ENCODE measurements at places on chromosomes 1 and 21.

- H3K27me3 ChIP-seq = no peaks in the 10 kb centered on the region
- DNase-seq = no peak
- no peaks in the 10 kb centered on the region for H3K4me1 ChIP-seq
- H3K4me3 ChIP-seq = no peak overlapping the region
- no peak overlapping the region for H3K27ac ChIP-seq
Observed at GRCh38 chr1:197021716-197022115, 44.4 kb downstream of the CFHR5 start.

GRCh38 chr1:62126579-62127290 is 67.9 kb upstream of the L1TD1 start:
- no peak overlapping the region for H3K27ac ChIP-seq
- H3K27me3 ChIP-seq = no peaks in the 10 kb centered on the region
- no peaks in the 10 kb centered on the region for H3K4me1 ChIP-seq

DNA sequence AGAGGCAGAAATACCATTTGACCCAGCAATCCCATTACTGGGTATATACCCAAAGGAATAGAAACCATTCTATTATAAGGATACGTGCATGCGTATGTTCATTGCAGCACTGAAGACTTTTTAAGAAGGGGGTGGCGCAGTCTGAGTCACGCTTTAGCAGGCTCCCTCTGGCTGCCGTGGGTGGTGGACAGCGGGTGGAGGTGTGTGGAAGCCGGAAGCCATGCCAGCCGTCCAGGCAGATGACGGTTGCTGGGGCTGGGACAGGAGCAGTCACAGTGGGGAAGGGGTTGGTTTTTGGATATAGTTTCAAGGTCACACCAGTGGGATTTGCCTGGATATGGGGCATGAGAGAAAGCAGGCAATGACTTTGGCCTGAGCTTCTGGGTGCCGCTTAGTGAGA is 270.5 kb downstream of the GRIK3 start:
- H3K4me1 ChIP-seq = no peaks in the 10 kb centered on the region
- no peaks in the 10 kb centered on the region for H3K36me3 ChIP-seq
- H3K27ac ChIP-seq = no peak overlapping the region
- no peaks in the 10 kb centered on the region for H3K27me3 ChIP-seq
- no peak for DNase-seq

DNA sequence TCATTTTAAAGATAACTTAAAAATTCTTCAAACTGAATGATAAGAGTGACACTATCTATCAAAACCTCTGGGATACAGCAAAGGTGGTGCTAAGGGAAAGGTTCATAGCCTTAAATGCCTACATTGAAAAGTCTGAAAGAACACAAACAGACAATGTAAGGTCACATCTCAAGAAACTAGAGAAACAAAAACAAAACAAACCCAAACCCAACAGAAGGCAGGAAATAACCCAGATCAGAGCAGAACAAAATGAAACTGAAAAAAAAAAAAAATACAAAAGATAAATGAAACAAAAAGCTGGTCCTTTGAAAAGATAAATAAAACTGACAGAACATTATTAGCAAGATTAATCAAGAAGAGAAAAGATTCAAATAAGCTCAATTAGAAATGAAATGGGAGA is 6.8 kb downstream of the ODF2L start:
- H3K4me3 ChIP-seq = no peak overlapping the region
- no peaks in the 10 kb centered on the region for H3K27me3 ChIP-seq
- no peak for DNase-seq
- H3K27ac ChIP-seq = no peak overlapping the region

- H3K36me3 ChIP-seq = no peaks in the 10 kb centered on the region
- no peaks in the 10 kb centered on the region for H3K27me3 ChIP-seq
- no peak overlapping the region for H3K4me3 ChIP-seq
- DNase-seq = no peak
Observed at GRCh38 chr1:9844756-9845155, 21.0 kb upstream of the CLSTN1 start.

- H3K36me3 ChIP-seq = no peaks in the 10 kb centered on the region
- no peak overlapping the region for H3K27ac ChIP-seq
- H3K4me3 ChIP-seq = no peak overlapping the region
- DNase-seq = no peak
- H3K27me3 ChIP-seq = no peaks in the 10 kb centered on the region
Observed at GRCh38 chr1:217861658-217862057, 230.5 kb downstream of the SPATA17 start.

- no peaks in the 10 kb centered on the region for H3K4me1 ChIP-seq
- no peaks in the 10 kb centered on the region for H3K27me3 ChIP-seq
- DNase-seq = no peak
- no peaks in the 10 kb centered on the region for H3K36me3 ChIP-seq
- H3K27ac ChIP-seq = no peak overlapping the region
- H3K4me3 ChIP-seq = no peak overlapping the region
Observed at GRCh38 chr1:206905295-206906164, 8.3 kb downstream of the IL24 start.

DNA sequence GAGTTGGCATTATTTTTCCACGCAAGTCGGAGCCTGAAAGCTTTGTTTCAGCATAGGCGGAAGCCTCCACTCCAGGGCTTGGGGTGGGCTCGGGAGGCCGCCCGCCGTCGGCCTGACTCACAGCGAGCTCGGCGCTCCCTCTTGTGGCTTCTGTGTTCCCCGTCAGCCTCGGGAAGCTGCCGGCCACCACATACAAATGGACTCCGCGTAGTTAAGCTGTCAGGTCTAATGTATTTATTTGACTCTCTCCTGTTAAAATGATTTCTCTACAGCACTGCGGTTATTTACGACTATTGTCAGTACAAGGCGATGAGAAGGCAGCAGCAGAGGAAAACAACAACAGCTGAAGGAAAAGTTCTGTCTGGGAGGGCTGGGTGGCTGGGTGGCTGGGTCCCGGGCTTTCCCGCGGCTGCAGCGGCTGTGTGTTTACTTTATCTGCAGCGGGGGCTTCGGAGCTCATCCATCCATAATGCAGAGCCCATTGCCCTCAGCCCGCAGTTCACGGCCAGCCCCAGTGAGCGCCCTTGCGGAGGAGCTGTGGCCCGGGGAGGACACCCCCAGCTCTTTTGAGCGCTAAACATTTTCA is 375.7 kb upstream of the CAMK1G start:
- no peaks in the 10 kb centered on the region for H3K27me3 ChIP-seq
- H3K36me3 ChIP-seq = no peaks in the 10 kb centered on the region
- no peak overlapping the region for H3K27ac ChIP-seq
- H3K4me3 ChIP-seq = no peak overlapping the region
- peaks cover 3% of the 10 kb centered on the region for H3K4me1 ChIP-seq

- no peaks in the 10 kb centered on the region for H3K4me1 ChIP-seq
- no peaks in the 10 kb centered on the region for H3K36me3 ChIP-seq
- H3K4me3 ChIP-seq = no peak overlapping the region
- no peaks in the 10 kb centered on the region for H3K27me3 ChIP-seq
Observed at GRCh38 chr1:234950598-234950997, 178.0 kb downstream of the TOMM20 start.

DNA sequence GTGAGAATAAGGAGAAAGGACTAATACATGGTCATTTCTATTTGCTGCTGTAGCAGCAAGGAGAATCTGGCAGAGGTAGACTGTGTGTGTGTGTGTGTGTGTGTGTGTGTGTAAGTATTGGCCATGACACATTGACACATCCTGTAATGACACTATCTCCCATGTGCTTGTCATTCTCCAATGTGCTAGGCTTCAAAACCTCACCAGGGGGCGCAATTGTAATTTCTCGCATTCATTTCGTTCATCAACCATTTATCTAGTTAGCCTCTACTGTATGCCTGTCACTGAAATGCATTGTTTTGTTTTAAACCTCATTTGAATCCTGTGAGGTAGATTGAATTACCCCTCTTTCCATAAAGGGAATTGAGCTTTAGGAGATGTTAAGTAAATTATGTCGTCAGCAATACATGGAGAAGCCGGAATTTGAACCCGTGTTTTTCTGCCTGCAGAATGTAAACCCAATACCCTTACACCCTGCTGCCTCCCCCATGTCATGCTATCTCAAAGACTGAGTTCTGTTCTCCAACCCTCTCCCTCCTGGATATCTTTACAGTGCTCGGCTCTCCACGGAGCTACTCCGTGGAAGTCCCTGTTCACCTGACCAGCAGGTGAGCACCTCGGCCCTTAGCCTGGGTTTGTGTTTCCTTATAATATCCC is 100.8 kb downstream of the UCK2 start:
- H3K27ac ChIP-seq = no peak overlapping the region
- H3K4me3 ChIP-seq = no peak overlapping the region
- H3K4me1 ChIP-seq = no peaks in the 10 kb centered on the region
- no peaks in the 10 kb centered on the region for H3K36me3 ChIP-seq

DNA sequence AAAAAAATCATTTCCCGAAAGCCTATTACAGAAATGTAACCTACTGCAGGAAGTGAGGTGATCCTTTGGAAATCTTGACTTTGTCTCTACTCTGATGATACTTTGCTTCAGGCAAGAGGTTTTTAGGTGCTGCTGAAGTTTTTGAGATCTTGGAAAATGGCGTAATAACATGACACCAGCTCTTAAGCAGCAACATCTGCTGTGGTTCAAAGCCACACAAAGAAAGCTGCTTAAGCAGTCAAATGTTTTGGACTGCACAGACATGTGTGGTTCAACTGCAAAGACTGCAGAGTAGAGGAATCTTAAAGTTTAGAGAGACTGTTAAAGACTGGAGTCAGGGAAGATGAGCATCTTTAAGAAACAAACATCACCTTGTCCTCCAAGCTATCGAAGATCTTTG is 139.0 kb downstream of the RASAL2 start:
- H3K4me3 ChIP-seq = no peak overlapping the region
- no peaks in the 10 kb centered on the region for H3K27me3 ChIP-seq
- no peak overlapping the region for H3K27ac ChIP-seq
- no peaks in the 10 kb centered on the region for H3K4me1 ChIP-seq
- H3K36me3 ChIP-seq = no peaks in the 10 kb centered on the region

DNA sequence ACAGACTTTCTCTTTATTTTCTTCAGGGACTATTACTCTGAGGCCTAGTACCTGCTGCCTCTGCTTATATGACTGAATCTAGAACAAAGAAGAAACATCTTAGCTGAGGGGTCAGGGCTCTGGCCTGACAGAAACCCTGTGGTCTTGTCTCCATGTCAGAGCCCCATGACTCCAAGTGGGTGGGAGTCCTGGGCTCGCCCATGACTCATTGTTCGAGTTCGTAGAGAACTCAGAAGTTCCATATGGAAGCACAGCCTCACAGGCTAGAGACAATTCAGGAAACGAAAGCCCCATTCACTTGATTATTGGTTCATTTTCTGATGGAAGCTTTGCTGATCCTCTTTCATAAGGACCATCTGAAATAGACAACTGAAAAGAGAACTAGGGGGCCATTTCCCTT is 73.2 kb downstream of the CD58 start:
- H3K4me3 ChIP-seq = no peak overlapping the region
- no peak overlapping the region for H3K27ac ChIP-seq

DNA sequence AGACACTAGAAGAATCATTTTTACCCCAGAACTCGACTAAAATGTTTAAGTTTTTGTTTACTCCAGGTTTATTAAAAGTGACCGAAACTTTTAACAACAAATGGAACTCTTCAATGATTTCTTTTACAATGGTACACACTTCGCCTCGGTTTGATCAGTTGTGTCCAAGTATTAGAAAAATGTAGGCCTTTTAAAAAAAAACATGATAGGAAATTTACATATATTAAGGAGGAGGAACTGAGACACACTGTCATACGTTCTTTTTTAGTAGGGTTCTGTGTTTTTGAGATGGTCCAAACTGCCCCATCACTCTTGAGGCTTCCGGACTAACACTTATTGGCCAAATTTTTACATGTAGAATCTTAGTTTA is 1.3 kb downstream of the PRDM2 start:
- no peak for DNase-seq
- peak overlapping the region; percentile 72 for H3K4me3 ChIP-seq
- peak overlapping the region; percentile 94 for H3K27ac ChIP-seq
- peaks cover 2% of the 10 kb centered on the region for H3K4me1 ChIP-seq
- no peaks in the 10 kb centered on the region for H3K36me3 ChIP-seq

- no peak overlapping the region for H3K4me3 ChIP-seq
- DNase-seq = no peak
- H3K27me3 ChIP-seq = no peaks in the 10 kb centered on the region
Observed at GRCh38 chr1:30527511-30528140, 195.8 kb downstream of the MATN1 start.

DNA sequence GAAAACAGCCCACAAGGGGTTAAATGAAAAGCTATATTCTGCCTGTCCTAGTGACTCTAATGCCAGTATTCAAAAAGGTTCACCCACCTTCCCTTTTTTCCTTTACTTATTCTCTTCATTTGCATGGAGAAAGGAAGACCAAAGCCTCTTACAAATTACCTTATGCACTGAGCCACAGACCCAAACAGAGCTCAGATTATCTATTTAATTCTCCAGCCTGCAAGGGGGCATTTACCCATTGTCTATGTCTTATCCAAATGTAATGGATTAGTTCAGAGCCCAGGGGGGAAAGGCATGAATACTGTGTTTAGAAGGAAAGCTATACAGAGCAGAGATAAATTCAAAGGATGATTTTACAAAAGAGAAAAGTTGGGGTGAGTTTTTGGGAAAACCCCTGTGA is 388.5 kb downstream of the OMA1 start:
- no peak overlapping the region for H3K4me3 ChIP-seq
- no peak for DNase-seq
- no peaks in the 10 kb centered on the region for H3K27me3 ChIP-seq
- no peak overlapping the region for H3K27ac ChIP-seq

DNA sequence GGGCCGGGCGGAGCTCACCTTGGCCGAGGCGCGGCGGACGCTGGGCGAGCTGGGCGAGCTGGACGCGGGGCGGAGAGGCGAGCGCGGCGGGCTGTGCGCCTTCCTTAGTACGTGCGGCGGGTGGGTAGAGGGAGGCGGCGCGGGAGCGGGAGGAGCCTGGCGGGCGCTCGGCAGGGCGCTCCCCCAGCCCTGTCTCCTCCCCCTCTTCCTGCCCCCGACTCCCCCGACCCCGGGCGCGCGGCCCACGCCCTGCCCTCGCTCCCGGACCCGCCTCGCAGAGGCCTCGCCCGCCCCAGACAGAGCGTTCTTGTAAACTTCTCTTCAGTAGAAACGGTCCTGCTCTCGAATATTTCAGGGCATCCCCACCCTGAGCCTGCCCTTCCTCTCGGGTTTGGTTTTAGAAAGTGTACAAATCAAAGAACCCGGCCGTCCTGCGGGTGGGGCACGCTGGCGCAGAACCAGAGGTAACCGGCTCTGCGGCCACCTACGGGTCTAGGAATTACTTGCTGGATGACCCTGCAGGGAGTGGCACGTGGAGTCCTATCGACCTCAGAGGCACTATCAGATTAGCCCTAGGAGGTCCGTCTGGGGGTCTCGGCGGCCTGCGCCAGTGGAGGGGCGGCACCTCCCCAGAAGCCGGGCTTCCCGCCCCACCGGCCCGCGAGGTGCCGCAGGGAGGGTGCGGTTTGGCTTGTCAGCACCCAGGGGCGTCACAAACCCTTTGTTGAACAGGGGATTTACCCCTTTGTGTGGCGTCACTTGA is at the start of gene S100A10:
Gene S100A10 (minus strand): TSS at position 126 of the 763 bp plus-strand sequence. CDS start 7,629 bp downstream, outside the sequence.
- H3K4me3 ChIP-seq = peak within 1 kb of the TSS; percentile 80
- H3K4me1 ChIP-seq = peaks cover 18% of the 10 kb centered on the region
- H3K27me3 ChIP-seq = no peaks in the 10 kb centered on the region
- H3K27ac ChIP-seq = peak within 1 kb of the TSS; percentile 75

Data from prostate gland (tissue), 2 donors.